ENCODE measurements at places on chromosomes 6 and 20. TPM values are rescaled to one million over a fixed set of nuclear protein-coding genes. Genes with fewer than 3 reads are reported as not detected.

GRCh38 chr20:12327205-12327604 is 409.5 kb downstream of the BTBD3 start:
- DNase-seq: peak; percentile 18
- no peaks in the 10 kb centered on the region for H3K27me3 ChIP-seq
- H3K27ac ChIP-seq: peak overlapping the region; percentile 13
- H3K36me3 ChIP-seq: no peaks in the 10 kb centered on the region

SMLR1 gene
- 28.9 TPM for total RNA-seq

DNA sequence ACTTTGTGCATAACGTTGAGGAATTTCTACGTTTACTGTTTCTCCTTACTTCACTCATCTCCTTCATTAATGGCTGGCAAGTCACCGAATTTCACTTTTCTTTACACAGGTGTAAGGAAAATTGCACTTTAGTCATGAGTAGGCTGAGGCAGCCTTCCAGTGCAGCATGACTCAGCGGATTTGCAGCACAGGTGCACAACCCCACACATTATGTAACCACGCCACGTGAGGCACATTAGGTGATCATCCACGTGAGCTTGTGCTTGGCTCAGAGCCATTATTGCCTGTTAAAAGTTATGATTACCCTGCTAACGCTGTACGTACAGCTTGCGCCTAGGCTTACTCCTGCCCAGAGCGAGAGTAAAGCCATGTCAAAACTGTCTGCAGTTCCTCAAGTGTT is 158.8 kb downstream of the NKAIN2 start:
- H3K4me3 ChIP-seq: no peak overlapping the region
- peak; percentile 69 for DNase-seq
- H3K36me3 ChIP-seq: no peaks in the 10 kb centered on the region
- H3K4me1 ChIP-seq: peaks cover 3% of the 10 kb centered on the region
- no peak overlapping the region for H3K27ac ChIP-seq

PRL gene
- total RNA-seq: not detected

PRICKLE4 gene
- total RNA-seq: 1.2 TPM

CGA gene
- 43.8 TPM for total RNA-seq
